CD4-positive, alpha-beta T cell treated with Interleukin-2 at 100 ng/mL for 4 hours (primary cell): ENCODE measurements at places on chromosomes 4 and X.
A peak's percentile ranks its signal among the peaks of the same experiment; 100 is the strongest.

GRCh38 chr4:154205471-154205870 is 286.1 kb downstream of the DCHS2 start:
- DNase-seq, result no peak

DNA sequence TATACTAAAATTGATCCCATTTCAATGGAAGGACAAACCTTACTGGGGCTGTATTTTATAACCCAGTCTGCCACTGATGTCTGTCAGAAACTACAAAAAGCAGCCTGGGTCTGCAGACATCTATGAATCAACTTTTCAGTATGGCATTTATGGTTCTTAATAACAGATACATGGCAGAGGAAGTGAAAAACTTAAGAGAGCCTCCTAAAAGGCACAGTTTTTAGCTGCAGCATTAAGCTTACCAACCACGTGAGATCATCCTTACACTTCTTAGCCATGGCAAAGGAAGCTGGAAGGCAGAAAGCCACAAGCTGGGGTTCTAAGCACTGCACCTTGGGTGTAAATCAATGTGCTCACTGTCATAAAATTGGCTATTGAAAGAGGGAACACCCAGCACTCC is 16.6 kb upstream of the UGT2B17 start:
- DNase-seq, result no peak

DNA sequence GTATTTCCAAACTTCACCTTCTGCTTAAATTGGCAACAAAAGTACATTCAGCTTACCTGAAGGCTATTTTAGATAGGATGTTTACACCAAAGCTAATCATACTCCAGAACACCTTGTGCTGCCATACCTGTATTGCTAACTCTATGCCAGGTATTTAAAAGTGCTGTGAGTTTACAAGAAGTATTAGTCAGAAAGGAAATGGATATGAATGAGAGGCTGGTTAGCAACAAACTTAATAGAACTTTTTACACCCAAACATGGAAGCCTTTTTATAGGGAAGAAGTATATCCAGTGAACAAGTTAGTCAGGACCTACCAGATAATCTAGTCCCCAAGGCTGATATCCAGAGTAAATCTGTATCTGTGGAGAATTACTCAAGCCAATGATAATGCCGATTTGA is 131.2 kb upstream of the SPRY1 start:
- DNase-seq, result no peak

DNA sequence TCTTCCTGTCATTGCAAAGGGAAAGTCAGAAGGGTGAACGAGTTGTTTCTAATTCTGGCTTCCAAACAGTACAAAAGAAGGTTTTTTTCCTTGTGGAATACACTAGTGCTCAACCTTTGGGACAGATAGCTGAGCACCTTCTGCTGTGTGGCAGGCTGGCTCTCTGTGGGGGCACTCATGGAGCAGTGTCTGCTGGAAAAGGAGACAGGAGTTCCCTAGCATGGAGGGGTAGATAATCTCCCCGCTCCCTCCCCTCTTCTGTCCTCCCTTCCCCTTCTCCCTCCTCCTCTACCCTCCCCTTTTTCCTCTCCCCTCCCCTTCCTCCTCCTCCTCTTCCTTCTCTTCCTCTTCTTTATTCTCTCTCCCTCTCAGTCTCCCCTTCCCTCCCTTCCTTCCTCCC is 62.4 kb upstream of the MTM1 start:
- DNase-seq, result no peak

GRCh38 chrX:21438792-21439191 is 64.6 kb downstream of the CNKSR2 start:
- DNase-seq, result peak; percentile 16
